ENCODE measurements at places on chromosomes 3 and 15.

DNA sequence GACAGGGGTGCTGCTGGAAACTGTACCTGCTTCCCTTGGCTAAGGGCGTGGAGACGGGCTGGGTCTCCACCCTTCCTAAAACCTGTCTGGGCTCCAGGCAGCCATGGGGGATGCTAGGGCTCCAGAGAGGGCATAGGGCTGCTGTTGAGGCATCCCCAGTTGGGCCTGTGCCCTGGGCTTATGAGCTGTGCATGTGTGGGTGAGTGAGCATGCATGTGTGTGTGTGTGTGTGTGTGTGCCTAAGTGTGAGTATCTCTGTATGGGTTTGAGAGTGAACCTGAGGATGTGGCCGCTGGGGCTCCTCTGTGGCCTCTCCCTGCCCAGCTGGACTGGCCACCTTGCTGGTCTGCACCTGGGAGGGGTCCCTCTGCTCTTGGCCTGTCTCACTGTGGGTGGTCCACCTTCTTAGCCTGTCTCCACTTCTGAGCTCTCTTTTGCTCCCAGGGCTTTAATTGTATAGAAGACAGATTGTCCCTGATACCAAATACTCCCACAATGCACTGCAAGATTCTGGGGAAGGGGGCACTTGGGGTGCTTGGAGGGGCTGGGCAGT lies 11.9 kb upstream of the TMEM115 start:
- no peak for DNase-seq

- DNase-seq, result no peak
Measured at GRCh38 chr15:88980498-88980897, 67.3 kb upstream of the MFGE8 start.

DNA sequence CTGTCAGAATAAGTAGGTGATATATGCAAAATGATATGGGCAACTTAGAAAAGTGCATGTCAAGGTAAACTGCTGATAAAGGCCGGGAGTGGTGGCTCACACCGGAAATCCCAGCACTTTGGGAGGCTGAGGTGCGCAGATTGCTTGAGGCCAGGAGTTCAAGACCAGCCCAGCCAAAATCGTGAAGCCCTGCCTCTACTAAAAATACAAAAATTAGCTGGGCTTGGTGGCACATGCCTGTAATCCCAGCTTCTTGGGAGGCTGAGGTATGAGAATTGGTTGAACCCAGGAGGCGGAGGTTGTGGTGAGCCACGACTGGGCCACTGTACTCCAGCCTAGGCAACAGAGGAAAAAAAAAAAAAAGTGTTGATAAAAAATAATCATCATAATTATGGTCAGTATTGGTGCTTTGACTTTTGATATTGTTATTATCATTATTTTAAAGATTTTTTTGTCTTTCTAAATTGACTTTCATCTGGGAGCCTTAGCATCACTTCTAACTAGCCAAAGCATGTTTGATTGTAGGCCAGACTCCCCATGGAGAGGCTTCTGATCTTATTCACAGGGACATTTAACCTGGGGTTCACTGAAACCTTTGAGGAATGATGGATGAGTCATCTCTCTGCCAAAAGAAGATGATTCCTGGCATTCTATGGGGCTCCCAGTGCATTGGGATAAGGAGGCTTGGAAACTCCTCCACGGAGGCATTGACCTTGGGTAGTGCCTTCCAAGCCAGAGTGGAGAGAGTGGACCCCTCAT lies 5.6 kb downstream of the ZBTB38 start:
- no peak for DNase-seq

DNA sequence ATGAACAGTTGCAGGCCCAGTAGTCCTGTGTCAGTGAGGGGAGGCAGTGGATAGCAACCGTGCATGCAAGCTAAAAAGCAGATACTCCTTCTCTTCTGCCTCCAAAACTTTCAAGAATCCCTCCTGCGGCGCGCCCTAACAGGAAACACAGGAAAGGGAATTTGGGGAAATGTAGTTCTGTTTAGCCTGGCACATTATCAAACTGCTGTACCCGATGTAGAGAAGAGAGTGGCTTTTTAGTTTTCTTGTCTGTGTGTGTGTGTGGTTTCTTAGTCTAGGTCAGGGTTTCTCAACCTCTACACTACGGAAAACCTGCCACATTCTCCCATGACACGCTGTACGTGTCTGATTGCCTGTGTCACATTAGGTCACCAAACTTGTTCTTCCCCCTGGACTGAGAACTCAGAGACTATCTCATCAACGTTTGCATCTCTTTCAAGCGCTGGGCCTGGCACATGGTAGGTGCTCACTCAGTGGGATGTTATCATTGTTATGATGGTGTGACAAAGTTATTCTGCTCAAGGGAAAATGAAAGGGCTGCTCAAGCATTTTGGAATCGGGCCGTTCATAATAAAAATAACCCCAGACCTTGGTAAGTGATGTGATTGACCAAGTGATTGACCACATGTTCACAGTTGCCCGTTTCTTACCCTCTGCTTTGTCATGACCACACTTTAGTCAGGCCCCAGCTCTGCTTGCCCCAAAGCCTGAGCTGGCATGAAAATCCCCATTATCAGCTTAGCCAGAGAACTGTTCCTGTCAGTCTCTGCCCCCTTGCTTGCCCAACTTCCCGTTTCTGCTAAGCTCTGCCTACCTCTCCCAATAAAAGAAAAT lies 33.2 kb downstream of the TM4SF4 start:
- DNase-seq, result no peak

DNA sequence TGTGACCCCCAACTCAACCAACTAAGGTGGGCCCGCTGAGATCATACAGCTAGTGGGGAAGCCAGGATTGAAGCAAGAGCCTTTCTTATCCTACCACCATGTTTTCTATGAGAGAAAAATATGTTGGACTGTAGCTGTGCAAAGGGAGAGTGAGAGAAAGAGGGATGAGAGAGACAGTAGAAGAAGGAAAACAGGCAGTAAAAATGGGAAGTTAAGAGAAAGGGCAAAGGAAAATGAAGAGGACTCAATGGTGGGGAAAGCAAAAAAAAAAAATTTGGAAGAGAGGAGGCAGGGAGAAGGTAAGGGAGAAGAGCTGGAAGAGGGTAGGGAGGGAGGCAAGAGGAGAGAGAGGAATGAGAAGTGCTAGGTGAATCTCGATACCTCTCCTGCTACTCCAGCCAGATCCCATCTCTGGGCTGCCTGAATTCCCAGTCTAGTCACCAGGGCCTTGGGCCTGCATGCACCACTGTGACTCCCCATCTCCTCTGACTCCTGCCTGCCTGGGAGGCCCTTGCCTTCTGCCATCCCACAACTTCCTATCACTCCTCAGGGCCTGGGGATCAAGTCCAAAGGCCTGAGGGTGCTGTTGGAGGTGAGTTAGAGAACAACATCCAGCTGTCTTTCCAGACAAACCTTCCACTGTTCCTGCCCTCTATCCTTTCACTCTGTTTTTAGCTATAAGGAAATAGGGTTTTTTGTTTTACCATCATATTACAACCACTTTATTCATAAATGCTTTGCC lies 15.7 kb downstream of the FAM81A start:
- DNase-seq, result no peak

DNA sequence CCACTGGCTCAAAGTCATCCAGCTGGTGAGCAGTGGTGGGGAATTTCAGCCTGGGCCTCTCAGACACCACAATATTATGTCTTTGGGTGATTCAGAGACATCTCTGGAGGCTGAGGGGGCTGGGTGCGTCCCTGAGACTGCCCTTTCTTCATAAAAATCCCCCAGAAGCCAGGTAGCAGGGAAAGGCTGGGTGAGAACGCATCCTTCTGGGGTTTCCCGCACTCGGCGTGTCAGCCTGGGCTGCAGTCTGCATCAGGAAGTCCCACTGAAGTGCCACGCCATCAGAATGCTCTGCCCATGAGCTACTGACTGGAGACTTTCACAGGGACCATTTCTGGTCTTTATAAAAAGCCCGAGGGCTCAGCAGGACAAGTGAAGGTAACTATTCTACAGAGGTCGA lies 148.8 kb upstream of the SLC6A11 start:
- no peak for DNase-seq

GRCh38 chr3:40973141-40973540 lies 226.2 kb upstream of the CTNNB1 start:
- no peak for DNase-seq

DNA sequence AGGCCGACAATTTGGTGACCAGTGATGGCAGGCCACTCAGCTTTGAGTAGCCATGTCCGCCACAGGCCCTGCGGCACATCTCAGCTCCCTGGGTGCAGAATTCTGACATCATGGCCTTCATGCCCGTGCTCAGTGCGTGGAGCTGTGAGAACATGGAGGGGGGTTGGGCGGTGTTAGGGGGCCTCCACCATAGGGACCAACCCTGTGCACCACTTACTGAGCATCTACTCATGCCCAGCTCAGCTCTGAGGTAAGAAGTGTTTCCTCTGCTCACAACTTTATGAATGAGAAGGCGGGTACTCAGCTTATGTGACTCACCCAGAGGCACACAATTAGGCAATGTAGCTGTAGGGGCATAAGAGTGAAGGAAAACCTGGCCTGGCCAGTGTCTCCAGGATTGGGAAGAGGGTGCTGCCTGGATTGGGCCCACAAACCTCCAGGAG lies 10.5 kb downstream of the ACOX2 start:
- DNase-seq, result peak; percentile 88

GRCh38 chr3:76961284-76961683 lies 78.6 kb upstream of the ROBO2 start:
- DNase-seq, result no peak

- DNase-seq, result no peak
Measured at GRCh38 chr3:112273536-112273935, 20.5 kb downstream of the SLC9C1 start.

DNA sequence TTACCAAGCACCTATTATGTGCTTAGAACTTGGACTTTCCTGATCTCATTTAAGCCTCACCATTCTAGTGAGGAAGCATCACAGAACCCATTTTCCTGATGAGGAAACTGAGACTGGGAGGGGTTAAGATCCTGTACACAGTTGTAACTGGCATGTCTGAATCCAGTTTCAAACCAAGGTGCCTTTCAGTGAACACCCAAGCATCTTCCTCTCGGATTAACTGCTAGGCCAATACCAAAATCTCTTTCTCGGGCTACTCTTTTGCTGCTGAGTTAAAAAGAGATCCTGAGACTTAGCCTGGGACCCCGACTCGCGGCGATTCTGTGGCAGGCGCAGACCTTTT lies 578 bp upstream of the CEMIP start:
- no peak for DNase-seq

Data from AG08396 (cell line).